ENCODE measurements at places on chromosomes 2 and 18. TPM values are rescaled to one million over a fixed set of nuclear protein-coding genes. Genes with fewer than 3 reads are reported as not detected.

GRCh38 chr2:23326330-23326729 is 58.6 kb upstream of the KLHL29 start:
- H3K27me3 ChIP-seq = no peaks in the 10 kb centered on the region
- no peaks in the 10 kb centered on the region for H3K36me3 ChIP-seq
- no peaks in the 10 kb centered on the region for H3K4me1 ChIP-seq
- no peak for DNase-seq
- no peak overlapping the region for H3K27ac ChIP-seq

DNA sequence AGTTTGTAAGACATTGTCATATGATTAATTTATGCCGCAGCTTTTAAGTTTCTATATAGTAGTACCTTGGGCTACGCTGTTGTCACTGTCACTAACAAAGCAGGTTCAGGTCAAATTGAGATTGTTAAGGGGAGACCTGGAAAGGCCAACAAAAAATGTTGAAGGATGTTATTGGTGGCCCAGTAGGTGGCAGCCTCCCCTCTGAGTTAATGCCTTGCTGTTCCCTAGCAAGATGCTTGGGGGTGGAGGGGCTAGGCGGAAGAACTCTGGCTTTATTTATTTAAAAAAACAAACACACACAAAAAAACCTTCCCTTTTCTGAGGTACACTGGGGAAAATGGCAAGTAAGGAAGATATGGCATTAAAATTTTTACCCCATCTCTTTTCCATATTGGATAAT is 128.3 kb upstream of the ATP5MC3 start:
- DNase-seq = no peak
- H3K27me3 ChIP-seq = no peaks in the 10 kb centered on the region
- no peak overlapping the region for H3K27ac ChIP-seq

GRCh38 chr2:211836409-211836808 is 702.2 kb downstream of the ERBB4 start:
- H3K4me1 ChIP-seq = no peaks in the 10 kb centered on the region
- no peaks in the 10 kb centered on the region for H3K36me3 ChIP-seq
- no peaks in the 10 kb centered on the region for H3K27me3 ChIP-seq
- H3K27ac ChIP-seq = no peak overlapping the region

GRCh38 chr18:3538456-3538855 is 88.5 kb downstream of the TGIF1 start:
- H3K4me3 ChIP-seq = no peak overlapping the region
- DNase-seq = no peak
- H3K27me3 ChIP-seq = no peaks in the 10 kb centered on the region
- H3K27ac ChIP-seq = no peak overlapping the region

- no peak for DNase-seq
- H3K27me3 ChIP-seq = no peaks in the 10 kb centered on the region
- no peak overlapping the region for H3K4me3 ChIP-seq
- H3K36me3 ChIP-seq = no peaks in the 10 kb centered on the region
- no peak overlapping the region for H3K27ac ChIP-seq
- peaks cover 16% of the 10 kb centered on the region for H3K4me1 ChIP-seq
These were observed 81.3 kb upstream of the PELI1 start for GRCh38 chr2:64225491-64225890.

GRCh38 chr18:11245879-11246278 is 96.5 kb upstream of the PIEZO2 start:
- H3K4me1 ChIP-seq = no peaks in the 10 kb centered on the region
- DNase-seq = no peak
- no peaks in the 10 kb centered on the region for H3K36me3 ChIP-seq
- no peak overlapping the region for H3K27ac ChIP-seq
- H3K27me3 ChIP-seq = no peaks in the 10 kb centered on the region
- no peak overlapping the region for H3K4me3 ChIP-seq

DNA sequence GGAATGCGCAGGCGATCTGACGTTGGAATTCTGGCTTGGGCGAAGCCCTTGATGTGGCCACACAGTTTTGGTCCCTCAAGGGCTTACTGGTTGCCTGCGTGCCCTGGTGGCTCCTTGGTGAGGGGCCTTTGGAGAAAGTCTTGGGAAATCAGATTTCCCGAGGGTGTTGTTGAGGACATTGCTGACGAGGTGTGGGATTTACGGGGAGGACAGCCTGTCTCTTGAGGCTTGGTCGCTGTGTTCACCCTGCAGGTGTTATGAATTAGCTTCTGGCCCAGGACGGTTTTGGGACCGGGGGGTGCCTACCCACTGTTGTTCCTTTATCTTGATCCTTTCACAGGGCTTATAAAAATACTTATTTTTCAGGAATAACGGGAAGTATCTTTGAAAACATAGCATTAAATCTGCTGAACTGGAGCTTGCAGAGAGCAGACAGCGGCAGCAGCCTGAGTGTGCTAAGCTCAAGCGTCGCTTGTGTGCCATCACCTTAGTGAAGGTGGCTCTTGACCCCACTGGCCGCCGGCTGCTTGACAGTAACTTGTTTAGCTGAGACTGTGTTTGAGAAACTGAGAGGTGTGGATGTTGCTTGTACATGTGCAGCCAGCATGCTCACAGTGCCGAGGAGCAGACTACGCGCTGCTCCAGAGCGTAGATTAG is 4.2 kb downstream of the CTDP1 start:
- no peaks in the 10 kb centered on the region for H3K36me3 ChIP-seq
- DNase-seq = no peak
- no peak overlapping the region for H3K4me3 ChIP-seq
- peak overlapping the region; percentile 25 for H3K27ac ChIP-seq
- no peaks in the 10 kb centered on the region for H3K27me3 ChIP-seq

DNA sequence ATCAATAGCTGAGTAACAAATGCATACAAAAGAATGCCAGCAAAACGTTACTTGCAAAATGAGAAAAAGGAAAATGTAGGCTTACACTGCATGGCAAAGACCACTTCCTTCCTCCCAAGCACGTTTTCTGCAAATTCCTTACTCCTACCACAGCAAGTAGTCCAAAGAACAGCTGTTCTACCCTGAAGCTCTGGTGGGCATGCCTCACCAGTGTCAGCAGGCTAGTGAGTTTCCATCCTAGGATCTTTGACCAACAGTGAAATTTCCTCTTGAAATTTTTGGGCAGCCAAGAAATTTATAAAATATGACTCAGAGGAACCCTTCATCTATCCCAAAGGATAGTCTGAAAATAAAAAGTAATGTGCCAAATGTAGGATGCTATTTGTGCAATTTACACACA is 123.9 kb downstream of the ZNF532 start:
- no peak overlapping the region for H3K27ac ChIP-seq
- H3K36me3 ChIP-seq = no peaks in the 10 kb centered on the region
- DNase-seq = no peak
- no peaks in the 10 kb centered on the region for H3K4me1 ChIP-seq

- peak overlapping the region; percentile 85 for H3K27ac ChIP-seq
- H3K27me3 ChIP-seq = no peaks in the 10 kb centered on the region
- no peaks in the 10 kb centered on the region for H3K36me3 ChIP-seq
- H3K4me1 ChIP-seq = peaks cover 97% of the 10 kb centered on the region
- peak; percentile 64 for DNase-seq
- peak overlapping the region; percentile 36 for H3K4me3 ChIP-seq
These were observed 52.0 kb downstream of the ZFP36L2 start for GRCh38 chr2:43174368-43174916.

GRCh38 chr2:46006473-46007025 is 290.7 kb upstream of the EPAS1 start:
- H3K36me3 ChIP-seq = no peaks in the 10 kb centered on the region
- no peaks in the 10 kb centered on the region for H3K4me1 ChIP-seq
- no peak overlapping the region for H3K27ac ChIP-seq
- DNase-seq = no peak
- H3K27me3 ChIP-seq = no peaks in the 10 kb centered on the region

DNA sequence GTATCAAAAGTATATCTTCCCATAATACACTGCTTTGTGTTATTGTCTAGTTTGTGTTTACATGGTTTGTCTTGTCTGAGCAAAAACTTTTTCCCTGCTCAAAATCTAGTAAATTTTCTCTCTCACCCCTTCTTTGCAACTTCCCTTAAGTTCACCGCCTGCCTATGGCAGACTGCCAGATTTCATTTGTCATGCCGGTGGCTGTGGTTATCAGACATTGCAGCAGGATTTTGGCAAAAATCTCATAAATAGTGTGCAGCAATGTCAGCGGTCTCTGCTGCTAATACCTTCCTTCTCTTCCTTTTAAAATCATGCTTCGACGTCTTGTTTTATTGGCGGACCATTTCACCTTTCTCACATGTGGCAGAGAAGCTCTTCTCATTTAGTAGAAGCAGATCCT is 45.6 kb upstream of the TMEM178A start:
- no peaks in the 10 kb centered on the region for H3K36me3 ChIP-seq
- H3K27me3 ChIP-seq = peaks cover 4% of the 10 kb centered on the region
- no peak overlapping the region for H3K4me3 ChIP-seq
- no peaks in the 10 kb centered on the region for H3K4me1 ChIP-seq

- no peaks in the 10 kb centered on the region for H3K4me1 ChIP-seq
- DNase-seq = no peak
- H3K36me3 ChIP-seq = no peaks in the 10 kb centered on the region
These were observed 2.2 kb upstream of the SLC4A5 start for GRCh38 chr2:74345272-74345943.

DNA sequence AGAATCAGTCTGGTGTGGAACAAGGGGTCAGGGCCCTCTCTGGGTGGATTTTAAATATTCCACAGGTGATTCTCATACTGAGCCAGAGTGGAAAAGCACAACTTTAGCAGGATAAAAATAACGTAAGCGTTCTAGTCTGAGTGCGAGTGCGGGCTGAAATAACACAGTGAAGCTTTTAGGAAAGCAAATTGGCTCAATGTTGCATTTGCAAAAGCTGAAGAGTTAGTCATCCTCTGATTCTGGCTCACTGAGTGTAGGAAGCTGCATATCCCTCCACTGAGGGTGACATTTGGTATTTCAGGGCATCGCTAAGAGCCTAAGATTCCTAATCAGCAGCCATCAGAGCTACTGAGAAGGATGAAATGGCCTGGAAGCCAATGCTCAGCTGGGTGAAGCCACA is 134.7 kb downstream of the RIF1 start:
- H3K4me1 ChIP-seq = no peaks in the 10 kb centered on the region
- H3K36me3 ChIP-seq = no peaks in the 10 kb centered on the region
- no peak for DNase-seq
- H3K27ac ChIP-seq = no peak overlapping the region
- H3K27me3 ChIP-seq = no peaks in the 10 kb centered on the region

DNA sequence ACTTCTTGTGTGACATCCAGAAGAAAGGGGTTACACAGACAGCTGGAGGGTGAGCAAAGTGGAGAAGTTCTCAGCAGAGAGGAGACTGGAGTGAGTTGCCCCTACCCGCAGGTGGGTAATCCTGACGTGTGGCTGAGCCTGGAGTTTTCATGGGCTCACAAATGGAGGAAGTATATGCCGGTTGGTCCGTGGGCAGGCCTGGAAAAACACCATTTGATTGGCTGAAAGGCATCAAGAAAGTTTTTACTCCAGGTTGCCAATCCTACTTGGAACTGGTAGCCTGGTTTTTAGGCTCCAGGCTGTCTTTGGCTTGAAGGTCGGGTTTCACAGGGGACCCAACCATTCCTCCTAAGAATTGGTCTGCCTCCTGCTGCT is 1177.4 kb upstream of the LRRTM1 start:
- no peak overlapping the region for H3K27ac ChIP-seq
- no peaks in the 10 kb centered on the region for H3K4me1 ChIP-seq
- no peak overlapping the region for H3K4me3 ChIP-seq
- no peaks in the 10 kb centered on the region for H3K27me3 ChIP-seq
- DNase-seq = no peak

- H3K27me3 ChIP-seq = no peaks in the 10 kb centered on the region
- no peaks in the 10 kb centered on the region for H3K4me1 ChIP-seq
- no peak for DNase-seq
- no peak overlapping the region for H3K4me3 ChIP-seq
These were observed 618.6 kb downstream of the ZEB2 start for GRCh38 chr2:143901185-143901842.

DNA sequence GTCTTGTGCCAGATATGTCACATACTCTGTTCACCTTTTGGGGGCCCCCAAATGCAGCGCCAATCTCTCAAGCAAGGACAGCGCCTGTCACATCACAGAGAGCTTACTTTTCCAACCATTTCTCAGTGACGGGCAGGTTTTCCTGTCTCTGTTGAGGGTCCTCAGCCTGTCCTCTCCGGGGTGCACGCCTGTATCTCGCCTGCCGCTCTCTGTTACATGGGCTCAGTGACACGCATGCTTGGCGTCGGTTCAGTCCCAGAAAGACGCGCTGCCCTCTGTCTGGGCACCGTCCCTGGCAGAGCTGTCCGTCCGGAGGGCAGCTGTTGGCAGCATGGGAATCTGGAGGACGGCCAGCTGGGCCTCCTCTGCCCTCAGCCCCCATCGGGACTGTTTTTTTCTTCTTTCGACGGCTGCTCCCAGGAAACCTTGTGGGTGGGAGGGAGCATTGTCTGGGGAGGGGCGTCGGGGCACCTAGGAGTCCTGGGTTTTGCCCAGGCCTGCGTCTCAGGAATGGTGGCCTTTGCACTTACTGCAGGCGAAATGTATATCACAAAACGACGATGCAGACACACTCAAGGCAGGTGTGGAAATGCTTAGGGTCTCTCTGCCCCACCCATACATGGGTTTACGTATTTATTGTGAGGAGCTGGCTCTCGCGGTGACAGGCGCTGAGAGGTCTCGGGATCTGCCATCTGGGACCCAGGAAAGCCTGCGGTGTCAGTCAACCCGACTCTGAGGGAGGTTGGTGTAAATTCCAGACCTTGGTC is 30.9 kb downstream of the RTP5 start:
- no peak overlapping the region for H3K4me3 ChIP-seq
- no peak overlapping the region for H3K27ac ChIP-seq
- no peaks in the 10 kb centered on the region for H3K27me3 ChIP-seq
- H3K4me1 ChIP-seq = no peaks in the 10 kb centered on the region

DNA sequence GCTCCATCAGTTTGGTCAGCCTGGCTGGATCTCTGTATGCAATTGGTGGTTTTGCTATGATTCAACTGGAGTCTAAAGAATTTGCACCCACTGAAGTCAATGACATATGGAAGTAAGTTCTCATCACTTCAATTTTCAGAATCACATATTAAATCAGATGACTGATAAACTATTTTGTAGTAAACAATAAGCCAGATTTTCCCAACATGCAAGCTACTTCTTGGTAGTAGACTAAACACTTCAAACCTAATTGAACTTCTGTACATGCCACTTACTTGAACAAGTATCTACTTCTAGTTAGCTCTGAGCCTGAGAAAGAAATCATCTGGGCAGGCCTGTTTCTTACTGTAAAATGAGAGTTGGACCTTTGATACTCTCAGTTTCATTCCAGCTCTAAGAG is 11.4 kb downstream of the KLHL41 start:
- H3K27ac ChIP-seq = no peak overlapping the region
- DNase-seq = no peak
- H3K4me1 ChIP-seq = no peaks in the 10 kb centered on the region

GRCh38 chr18:23085066-23085465 is 50.2 kb upstream of the CABLES1 start:
- no peak overlapping the region for H3K4me3 ChIP-seq
- no peaks in the 10 kb centered on the region for H3K36me3 ChIP-seq
- no peak for DNase-seq
- H3K27me3 ChIP-seq = no peaks in the 10 kb centered on the region
- no peaks in the 10 kb centered on the region for H3K4me1 ChIP-seq

GEN1 gene
- 23.6 TPM for total RNA-seq

PSMA8 gene
- 1.7 TPM for total RNA-seq

KLF11 gene
- 7.5 TPM for total RNA-seq

BARD1 gene
- 20.0 TPM for total RNA-seq

NAT8 gene
- not detected for total RNA-seq

DSG1 gene
- not detected for total RNA-seq
